Testis (tissue), 5 donors: ENCODE measurements at places on chromosomes 16 and 17.

GRCh38 chr17:18182110-18182977, 1.3 kb upstream of the ALKBH5 start:
- no peaks in the 10 kb centered on the region for H3K27me3 ChIP-seq
- peaks cover 25% of the 10 kb centered on the region for H3K4me1 ChIP-seq
- peak overlapping the region; percentile 94 for H3K4me3 ChIP-seq
- DNase-seq, result peak; percentile 67

DNA sequence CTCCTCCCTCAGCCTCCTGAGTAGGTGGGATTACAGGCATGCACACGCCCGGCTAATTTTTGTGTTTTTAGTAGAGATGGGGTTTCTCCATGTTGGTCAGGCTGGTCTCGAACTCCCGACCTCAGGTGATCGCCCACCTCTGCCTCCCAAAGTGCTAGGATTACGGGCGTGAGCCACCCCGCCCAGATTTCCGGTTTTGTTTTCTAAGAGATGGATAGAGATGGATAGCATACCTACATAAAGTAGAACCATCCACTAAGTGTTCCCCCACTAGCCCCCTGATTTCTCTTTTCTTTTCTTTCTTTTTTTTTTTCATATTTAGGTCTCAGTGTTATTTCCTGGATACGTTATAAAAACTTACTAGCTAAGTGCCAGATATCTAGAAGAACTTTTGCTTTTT, 2.0 kb downstream of the WSB1 start:
- H3K27me3 ChIP-seq, result no peaks in the 10 kb centered on the region
- no peak for DNase-seq
- no peaks in the 10 kb centered on the region for H3K36me3 ChIP-seq
- H3K27ac ChIP-seq, result peak overlapping the region; percentile 98
- H3K4me3 ChIP-seq, result peak overlapping the region; percentile 99
- H3K4me1 ChIP-seq, result peaks cover 19% of the 10 kb centered on the region

DNA sequence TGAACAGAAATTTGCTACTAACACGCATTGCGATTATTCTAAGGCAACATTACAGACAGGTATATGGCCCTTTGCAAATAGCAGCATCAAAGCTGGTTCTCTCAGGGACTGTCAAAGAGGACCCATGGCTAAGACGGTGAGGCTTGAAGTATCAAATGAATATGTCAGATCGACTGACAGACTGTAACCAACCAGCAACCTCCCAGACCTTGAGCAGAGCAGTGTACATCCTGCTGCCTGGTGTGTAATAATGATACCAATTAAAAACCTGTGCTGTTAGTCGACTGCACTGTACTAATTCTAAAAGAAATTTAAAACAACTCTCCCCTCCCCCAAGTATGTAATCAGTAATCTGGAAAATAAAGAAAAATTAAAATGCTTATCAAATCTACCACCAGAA, 35.9 kb upstream of the GHDC start:
- no peak overlapping the region for H3K4me3 ChIP-seq
- no peaks in the 10 kb centered on the region for H3K27me3 ChIP-seq
- H3K4me1 ChIP-seq, result peaks cover 9% of the 10 kb centered on the region
- no peak overlapping the region for H3K27ac ChIP-seq

GRCh38 chr16:57614944-57615343, 13.5 kb upstream of the ADGRG1 start:
- no peak overlapping the region for H3K27ac ChIP-seq
- no peaks in the 10 kb centered on the region for H3K36me3 ChIP-seq
- H3K4me3 ChIP-seq, result no peak overlapping the region
- DNase-seq, result no peak
- no peaks in the 10 kb centered on the region for H3K27me3 ChIP-seq

GRCh38 chr16:79054211-79054984, 546.1 kb downstream of the MAF start:
- DNase-seq, result no peak
- H3K27ac ChIP-seq, result peak overlapping the region; percentile 71
- peaks cover 10% of the 10 kb centered on the region for H3K4me1 ChIP-seq
- no peak overlapping the region for H3K4me3 ChIP-seq
- H3K36me3 ChIP-seq, result no peaks in the 10 kb centered on the region
- H3K27me3 ChIP-seq, result no peaks in the 10 kb centered on the region

GRCh38 chr16:81610144-81610842, 165.7 kb downstream of the CMIP start:
- no peak overlapping the region for H3K27ac ChIP-seq

GRCh38 chr17:4358154-4358553, 8.3 kb downstream of the UBE2G1 start:
- no peaks in the 10 kb centered on the region for H3K36me3 ChIP-seq
- peaks cover 6% of the 10 kb centered on the region for H3K4me1 ChIP-seq
- no peak overlapping the region for H3K27ac ChIP-seq

GRCh38 chr17:82475458-82475857, 16.9 kb downstream of the NARF start:
- H3K4me1 ChIP-seq, result no peaks in the 10 kb centered on the region
- no peak overlapping the region for H3K4me3 ChIP-seq
- no peaks in the 10 kb centered on the region for H3K27me3 ChIP-seq
- H3K27ac ChIP-seq, result no peak overlapping the region
- H3K36me3 ChIP-seq, result no peaks in the 10 kb centered on the region
